ENCODE measurements at places on chromosomes 16 and 17.
A peak's percentile ranks its signal among the peaks of the same experiment; 100 is the strongest.

DNA sequence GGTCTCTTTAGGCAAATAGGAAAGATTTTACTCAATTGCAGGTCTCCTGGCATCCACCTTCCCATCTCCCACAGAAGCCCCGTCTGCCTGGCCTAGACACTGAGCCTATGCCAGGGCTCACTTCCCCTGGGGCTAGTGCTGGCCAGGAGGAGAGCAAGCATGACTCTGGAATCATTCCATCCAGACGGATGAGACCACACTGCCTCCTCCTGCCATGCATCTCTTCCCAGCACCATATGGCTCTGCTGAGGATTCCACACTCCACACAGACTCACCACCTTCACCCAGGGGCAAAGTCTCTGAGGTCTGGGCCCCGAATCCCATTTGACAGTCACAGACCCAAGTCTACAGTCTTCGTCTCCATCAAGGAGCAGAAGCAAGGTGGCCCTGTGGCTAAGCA is 346.5 kb downstream of the C16orf95 start:
- no peak for DNase-seq

GRCh38 chr17:74754832-74755231 is 6.4 kb downstream of the NHERF1 start:
- DNase-seq, result no peak

GRCh38 chr16:58284469-58284868 is 10.4 kb downstream of the PRSS54 start:
- no peak for DNase-seq

DNA sequence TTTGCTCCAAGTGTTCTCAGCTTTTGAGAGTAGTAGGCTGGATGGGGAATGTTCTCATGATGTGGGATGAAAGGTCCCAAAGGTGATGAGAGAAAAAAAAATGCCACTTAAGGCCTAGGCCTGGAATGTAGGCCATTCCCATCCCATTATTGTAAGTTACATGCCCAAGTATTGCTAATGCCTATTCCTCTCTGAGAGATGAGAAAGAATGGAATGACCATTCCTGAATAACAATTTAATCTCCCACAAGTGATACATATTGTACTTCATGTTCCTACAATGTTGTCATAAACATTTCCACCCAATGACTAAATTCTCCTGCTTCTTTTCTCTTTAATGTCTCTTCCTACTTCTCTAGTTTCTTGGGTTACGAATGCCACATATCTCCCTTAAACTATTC is 102.8 kb upstream of the KCNJ16 start:
- DNase-seq, result no peak

- no peak for DNase-seq
Measured at GRCh38 chr17:52660692-52661091, 502.2 kb upstream of the CA10 start.

- DNase-seq, result no peak
Measured at GRCh38 chr16:85965125-85965524, 66.2 kb downstream of the IRF8 start.

GRCh38 chr17:60077226-60077625 is 1.5 kb downstream of the HEATR6 start:
- DNase-seq, result no peak

GRCh38 chr16:57036945-57037344 is 47.6 kb downstream of the NLRC5 start:
- no peak for DNase-seq

DNA sequence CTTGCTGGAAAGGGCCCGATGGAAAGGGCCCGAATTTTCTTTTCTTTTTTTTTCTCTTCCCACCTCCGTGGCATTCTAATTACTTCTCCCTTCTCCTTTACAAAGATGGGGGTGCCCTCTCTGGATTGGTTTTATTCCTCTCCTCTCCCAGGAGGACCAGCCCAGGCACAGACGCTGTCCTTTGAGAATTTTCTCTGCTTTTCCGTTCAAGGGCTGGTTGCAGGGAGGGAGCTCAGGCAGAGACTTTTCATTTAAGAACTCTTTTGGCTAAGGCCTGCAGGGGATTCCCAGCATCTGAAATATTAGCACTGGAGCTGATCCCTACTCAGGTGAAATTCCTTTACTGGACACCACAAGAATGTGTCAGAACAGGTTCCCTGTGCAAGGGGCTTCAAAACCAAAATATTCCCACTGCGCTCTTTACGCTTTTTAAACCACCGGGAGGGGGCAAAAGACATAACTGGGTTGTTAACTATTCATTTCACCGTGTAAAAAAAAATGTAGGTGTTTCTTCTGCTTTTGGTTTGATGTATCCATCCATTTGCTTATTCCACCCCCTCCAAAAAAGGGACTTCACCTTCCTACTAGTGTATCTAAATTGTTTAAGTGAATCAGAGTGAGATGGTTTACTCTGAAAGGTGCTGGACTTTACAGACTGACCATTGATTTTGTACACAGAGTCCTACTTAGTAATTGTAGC is 1.4 kb downstream of the NFAT5 start:
- DNase-seq, result peak; percentile 38

DNA sequence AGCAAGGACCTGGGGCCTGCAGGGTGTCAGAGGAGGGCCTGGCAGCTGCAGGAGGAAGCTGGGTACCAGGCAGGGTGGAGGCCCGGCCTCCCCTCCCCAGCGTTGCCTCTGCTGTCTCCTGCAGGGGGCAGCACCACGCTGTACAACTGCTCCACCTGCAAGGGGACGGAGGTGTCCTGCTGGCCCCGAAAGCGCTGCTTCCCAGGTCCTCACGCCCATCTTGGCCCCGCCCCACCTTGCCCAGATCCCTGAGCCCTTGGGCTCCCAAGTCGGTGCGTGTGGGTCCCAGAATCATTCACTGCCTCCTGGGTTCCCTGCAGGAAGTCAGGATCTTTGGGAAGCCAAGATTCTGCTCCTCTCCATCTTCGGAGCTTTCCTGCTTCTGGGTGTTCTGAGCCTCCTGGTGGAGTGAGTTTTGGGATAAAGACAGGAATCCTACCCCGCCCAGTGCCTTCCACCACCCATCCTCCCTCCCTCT is 1.2 kb downstream of the TMEM95 start:
- peak; percentile 84 for DNase-seq

- no peak for DNase-seq
Measured at GRCh38 chr17:29257756-29258155, 11.1 kb downstream of the CRYBA1 start.

- DNase-seq, result peak; percentile 24
Measured at GRCh38 chr17:56786989-56787482, 46.7 kb downstream of the C17orf67 start.

DNA sequence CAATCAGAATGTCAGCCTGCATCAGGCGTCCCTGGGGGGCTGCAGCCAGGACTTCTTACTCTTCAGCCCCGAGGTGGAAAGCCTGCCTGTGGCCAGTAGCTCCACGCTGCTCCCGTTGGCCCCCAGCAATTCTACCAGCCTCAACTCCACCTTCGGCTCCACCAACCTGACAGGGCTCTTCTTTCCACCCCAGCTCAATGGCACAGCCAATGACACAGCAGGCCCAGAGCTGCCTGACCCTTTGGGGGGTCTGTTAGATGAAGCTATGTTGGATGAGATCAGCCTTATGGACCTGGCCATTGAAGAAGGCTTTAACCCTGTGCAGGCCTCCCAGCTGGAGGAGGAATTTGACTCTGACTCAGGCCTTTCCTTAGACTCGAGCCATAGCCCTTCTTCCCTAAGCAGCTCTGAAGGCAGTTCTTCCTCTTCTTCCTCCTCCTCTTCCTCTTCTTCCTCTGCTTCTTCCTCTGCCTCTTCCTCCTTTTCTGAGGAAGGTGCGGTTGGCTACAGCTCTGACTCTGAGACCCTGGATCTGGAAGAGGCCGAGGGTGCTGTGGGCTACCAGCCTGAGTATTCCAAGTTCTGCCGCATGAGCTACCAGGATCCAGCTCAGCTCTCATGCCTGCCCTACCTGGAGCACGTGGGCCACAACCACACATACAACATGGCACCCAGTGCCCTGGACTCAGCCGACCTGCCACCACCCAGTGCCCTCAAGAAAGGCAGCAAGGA is 10.4 kb downstream of the NFE2L1 start:
- DNase-seq, result no peak

DNA sequence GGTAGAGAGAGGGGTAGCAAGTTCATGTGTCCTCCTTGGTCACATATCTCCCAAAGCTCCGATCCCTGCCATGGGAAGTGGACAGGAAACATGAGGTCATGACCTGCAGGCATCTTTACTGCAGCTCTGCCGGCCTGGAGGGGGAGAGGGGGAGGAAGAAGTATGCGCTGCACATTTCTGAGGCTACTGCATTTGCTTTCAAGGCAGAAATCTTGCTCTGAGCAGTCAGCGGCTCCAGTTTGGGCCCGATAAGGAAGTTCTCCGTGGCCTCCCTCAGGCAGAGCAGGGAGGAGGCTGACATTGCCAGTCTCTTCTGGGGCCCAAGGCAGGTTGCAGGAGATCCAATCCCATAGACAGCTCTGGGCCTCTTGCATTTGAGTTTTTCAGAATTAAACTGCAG is 1.5 kb upstream of the NHERF1 start:
- DNase-seq, result no peak

DNA sequence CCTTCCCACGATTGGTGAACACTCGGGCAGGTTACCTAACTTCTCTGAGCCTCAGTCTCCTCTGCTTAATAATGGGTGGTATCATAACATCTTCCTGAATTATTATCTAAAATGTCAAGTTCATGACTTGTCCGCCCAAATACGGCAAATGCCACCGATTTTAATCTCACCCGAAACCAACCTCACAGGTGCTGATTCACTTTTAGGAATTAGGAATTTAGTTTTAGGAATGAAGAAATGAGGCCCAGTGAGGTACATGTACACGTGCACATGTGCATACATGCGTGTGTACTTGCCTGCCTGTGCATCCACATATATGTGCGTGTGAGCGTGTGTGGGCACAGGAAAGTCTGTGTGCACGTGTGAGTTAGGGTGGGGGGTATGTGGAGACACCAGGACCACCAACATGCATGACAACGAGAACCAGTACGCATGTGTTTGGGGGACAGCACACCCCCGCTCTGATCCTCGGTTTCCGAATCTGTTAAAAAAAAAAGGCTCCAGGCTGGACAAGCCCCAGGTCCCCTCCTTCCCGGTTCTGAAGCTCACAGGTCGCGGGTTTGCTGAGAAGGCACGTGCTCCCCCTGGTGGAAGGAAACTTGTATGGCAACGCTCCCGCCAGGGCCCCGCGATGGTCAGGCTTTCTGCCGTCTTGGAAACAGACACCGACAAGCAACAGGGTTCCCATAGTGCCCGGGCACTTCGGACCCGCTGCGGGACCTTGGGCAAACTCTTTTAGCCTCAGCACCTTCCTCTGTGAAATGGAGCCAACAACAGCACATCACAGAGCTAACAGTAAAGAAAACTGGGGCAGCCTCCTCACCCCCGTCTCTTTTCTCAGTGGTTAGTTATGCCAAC is 219.2 kb downstream of the RBFOX3 start:
- peak; percentile 53 for DNase-seq

GRCh38 chr17:77473615-77474226 is 333.0 kb downstream of the SEC14L1 start:
- DNase-seq, result no peak

DNA sequence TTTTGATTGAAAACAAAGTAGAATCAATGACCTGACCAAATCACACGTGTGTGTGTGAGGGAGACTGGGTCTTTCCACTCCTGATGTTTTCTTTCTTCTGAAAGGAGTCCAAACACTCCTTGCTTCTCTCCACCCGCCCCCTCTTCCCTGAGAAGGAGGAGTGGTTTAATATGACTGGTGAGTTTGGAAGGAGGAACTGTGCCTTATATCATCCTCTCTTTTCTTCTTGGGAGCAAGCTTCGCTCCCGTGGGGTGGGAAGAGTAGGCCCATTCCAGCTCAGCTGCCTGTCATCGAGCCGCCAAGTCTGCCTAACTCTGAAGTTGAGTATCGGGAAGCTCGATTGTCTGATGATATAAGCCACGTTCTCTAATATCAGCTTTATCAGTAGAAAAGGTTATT is 96.5 kb downstream of the YPEL2 start:
- DNase-seq, result no peak

DNA sequence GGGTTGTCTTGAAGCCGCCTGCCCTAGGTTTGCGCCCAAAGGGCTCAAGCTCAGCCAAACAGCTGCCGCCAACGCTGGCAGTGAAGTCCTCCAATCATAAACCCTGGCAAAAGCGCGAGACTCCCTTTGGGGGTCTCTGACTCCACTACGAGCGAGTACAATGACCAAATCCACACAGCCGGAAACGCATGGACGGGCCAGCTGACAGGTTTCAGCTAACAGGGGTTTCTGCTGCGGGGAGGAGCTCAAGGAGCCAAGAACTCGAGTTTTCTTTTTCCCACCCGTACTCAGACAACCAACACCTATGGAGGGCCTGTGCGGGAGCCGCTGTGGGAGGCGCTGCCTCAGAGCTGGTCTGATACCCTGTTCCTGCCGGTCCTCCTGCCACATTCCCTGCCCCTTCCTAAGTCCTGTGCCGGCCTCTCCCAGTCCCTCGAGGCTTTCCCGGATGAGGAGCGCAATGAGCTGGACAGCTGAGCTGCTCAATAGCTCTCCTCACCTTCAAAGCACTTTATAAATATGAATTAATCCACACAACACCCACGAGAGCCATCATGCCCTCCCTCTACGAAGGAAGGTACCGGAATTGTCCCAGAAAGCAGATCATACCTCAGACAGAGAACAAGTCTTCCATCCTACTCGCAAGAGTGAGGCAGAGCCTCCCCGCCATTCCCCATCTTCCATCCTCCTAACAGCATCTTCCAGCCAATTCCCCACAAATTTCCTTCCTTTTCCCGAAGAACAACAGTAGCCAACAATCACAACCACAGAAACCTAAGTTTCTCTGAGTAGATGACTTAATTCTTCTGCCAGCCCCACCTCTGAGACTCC is 6.1 kb downstream of the ABR start:
- no peak for DNase-seq

DNA sequence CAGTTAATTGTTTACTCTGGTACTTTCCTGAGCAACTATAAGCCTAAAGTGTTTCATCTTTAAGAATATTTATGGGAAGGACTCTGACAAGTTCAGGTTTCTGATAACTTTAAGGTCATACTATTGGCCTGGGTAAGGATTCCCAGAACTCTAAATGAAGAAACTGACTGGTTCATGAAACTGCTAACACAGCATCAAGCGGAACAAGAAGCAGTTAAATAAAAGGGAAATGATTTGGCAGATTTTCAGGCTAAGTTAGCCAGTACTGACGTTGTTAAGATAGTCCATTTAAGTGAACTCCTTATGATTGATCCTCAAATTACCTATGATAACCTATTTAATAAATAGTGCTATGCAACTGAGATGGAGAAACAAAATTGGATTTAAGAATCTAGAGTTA is 101.6 kb upstream of the CES5A start:
- DNase-seq, result no peak
